ENCODE measurements at places on chromosomes 7 and 10. TPM values are rescaled to one million over a fixed set of nuclear protein-coding genes. Genes with fewer than 3 reads are reported as not detected.

DNA sequence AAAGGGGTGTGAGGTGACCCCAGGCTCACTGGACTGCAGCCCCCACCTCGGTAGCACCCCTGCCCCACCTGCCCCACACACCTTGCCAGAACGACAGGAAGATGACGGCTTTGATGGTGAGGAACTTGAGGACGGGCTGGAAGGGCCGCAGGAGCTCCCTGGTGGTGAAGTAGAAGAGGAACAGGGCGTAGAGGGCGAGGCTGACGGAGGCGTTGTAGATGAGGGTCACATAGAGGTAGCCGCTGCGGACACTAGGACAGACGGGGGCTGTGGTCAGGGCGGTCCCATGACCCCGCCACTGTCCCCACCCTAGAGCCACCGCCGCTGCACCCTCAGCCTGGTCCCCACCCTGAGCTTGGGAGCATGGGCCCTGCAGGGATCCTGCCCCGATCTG, 7.6 kb downstream of the TMEM184A start:
- DNase-seq: no peak

GRCh38 chr7:45890902-45891461, 2.7 kb downstream of the IGFBP1 start:
- peak; percentile 36 for DNase-seq

Gene ATG9B
- not detected for total RNA-seq

- DNase-seq: no peak
Measured at GRCh38 chr10:11691319-11691755, 50.8 kb upstream of the ECHDC3 start.

Gene TCF7L2
- 24.7 TPM for total RNA-seq

- DNase-seq: no peak
Measured at GRCh38 chr7:53900856-53901528, 641.2 kb upstream of the VSTM2A start.

GRCh38 chr10:104232613-104233102, 494 bp upstream of the CFAP43 start:
- DNase-seq: no peak

Gene CARD11
- 5.0 TPM for total RNA-seq

DNA sequence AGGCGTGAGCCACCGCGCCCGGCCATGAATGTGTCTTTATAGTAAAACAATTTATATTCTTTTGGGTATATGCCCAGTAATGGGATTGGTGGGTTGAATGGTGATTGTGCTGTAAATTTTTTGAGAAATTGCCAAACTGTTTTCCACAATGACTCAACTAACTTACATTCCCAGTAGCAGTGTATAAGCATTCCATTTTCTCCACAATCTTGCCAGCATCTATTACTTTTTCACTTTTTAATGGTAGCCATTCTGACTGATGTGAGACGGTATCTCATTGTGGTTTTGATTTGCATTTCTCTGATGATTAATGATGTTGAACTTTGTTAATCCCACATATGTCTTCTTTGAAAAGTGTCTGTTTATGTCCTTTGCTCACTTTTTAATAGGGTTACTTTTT, 1187.9 kb downstream of the XPNPEP1 start:
- DNase-seq: no peak

GRCh38 chr7:114885836-114886235, 36.1 kb upstream of the MDFIC start:
- DNase-seq: no peak

GRCh38 chr7:96995406-96996110, 9.8 kb upstream of the DLX6 start:
- no peak for DNase-seq

- no peak for DNase-seq
Measured at GRCh38 chr7:38929460-38930171, 20.6 kb upstream of the VPS41 start.

Gene TFR2
- total RNA-seq: 0.69 TPM
